ENCODE measurements at places on chromosomes 3 and 15.

GRCh38 chr15:71005895-71006294 is 109.4 kb upstream of the THSD4 start:
- DNase-seq = no peak

GRCh38 chr15:36932070-36932469 is 168.3 kb downstream of the MEIS2 start:
- DNase-seq = no peak

- DNase-seq = no peak
Observed at GRCh38 chr3:43098761-43099160, 7.1 kb downstream of the POMGNT2 start.

DNA sequence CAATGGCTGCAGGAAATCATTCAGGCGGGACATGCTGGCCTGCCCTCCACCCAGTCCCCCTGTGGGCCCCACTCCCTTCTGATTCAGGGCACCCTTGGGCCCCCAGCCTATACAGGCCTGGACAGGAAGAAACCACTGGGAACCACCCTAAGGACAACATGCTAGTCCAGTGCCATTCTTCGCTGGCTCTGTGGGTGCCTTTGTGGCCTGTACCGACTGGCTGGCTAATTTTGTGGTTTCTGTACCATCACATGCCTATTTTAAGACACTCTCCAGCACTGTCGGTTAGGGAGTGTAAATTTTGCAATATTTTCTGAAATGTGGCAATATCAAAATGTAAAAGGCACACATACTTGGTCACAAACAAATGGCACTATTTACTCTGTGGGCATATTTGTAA is 61.4 kb upstream of the POLG start:
- DNase-seq = no peak

DNA sequence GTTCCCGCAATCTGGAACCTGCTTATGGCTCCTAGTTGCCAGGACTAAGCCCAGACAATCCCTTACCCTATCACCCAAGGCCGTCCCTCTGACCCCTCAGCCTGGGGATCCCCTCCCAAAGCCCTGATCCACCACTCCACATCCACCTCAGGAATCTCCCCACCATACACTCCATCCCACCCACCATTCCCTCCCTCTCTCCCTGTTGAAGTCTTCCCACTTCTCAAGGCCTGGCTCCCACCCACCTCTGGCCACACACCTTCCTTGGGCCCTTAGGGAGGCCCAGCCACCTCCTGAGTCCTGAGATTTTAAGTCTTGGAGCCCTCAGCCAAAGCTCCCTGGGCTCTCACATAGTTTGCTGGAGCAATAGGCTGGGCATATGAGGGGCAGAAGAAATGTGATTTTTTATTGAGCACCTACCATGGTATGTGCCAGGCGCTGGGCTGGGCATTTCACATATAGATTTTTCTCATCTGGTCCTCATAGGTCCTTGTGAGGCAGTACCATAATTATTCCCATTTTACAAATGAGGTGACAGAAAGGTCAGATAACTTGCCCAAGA is 48.1 kb downstream of the HCN4 start:
- no peak for DNase-seq

DNA sequence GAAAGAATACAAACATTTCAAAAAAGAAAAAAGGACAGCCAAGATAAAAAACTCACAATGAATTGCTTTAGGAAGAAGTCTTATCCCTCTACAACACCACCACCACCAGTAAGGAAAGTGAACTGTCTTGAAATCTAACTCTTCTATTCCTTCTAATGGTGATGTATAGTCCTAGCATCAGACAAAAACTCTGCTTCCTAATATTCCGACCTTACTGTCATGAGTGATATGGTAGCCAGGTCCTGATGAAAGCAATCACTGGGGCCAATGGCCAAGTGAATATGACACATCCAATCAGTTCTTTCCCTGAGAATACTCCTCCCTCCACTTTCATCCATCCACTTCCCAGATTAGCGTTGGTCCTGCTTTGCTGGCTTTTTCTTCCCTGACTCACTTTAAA is 14.8 kb downstream of the GK5 start:
- peak; percentile 13 for DNase-seq

DNA sequence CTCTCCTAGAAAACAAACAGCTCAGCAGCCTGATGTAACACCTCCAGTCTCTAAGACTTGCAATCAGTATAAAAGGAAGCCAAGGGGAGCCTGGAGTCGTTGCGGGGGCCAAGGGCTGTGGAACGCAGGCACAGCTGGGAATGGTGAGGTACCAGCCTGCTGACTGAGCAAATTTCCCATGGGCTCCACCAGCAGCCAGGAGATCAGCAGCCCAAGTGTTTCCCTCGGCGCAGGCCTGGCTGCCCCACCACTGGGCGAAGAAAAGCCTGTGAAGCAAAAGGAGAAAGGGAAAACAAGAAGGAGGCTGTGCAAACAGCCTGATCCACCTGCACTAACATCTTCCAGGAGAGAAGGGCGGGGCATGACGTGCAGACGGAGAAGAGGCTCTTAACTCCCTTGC is 155.3 kb downstream of the SHQ1 start:
- no peak for DNase-seq

GRCh38 chr3:169497567-169498257 is 165.8 kb downstream of the MECOM start:
- DNase-seq = no peak

GRCh38 chr3:111668326-111668725 is 73.2 kb upstream of the ZBED2 start:
- no peak for DNase-seq

DNA sequence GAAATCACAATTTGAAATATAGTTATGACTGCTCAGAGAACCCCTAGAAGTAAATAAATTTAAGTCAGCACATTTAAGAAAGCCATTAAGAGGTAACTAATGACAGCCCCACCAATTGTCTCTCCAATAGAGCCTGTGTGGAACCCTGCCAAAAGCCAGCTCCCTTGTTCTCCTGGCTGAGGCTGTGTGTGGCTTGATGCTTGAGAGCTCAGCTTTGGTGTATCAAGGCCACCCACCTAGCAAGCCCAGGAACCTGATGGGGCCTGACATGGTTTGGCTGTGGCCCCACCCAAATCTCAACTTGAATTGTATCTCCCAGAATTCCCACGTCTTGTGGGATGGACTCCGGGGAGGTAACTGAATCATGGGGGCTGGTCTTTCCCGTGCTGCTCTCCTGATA is 106.9 kb downstream of the LRRN1 start:
- DNase-seq = no peak

DNA sequence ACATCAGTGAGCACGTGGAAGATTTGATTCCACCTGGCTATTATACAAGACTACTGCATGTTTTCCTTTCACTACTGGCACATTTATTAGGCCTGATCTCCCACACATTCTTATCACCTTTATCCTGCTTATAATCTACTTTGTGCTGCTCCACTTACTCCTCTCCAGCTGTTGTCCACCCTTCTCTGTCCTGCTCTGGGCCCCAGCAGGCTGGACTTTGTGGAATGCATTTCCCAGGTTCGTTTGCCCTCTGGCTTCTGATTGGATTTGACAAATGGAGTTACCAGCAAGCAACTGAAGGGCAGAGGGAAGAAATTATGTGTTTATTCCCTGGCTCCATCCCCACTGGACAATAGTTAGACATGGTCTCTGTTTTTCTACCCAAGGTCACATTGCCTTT is 75.5 kb downstream of the DCLK3 start:
- DNase-seq = no peak

DNA sequence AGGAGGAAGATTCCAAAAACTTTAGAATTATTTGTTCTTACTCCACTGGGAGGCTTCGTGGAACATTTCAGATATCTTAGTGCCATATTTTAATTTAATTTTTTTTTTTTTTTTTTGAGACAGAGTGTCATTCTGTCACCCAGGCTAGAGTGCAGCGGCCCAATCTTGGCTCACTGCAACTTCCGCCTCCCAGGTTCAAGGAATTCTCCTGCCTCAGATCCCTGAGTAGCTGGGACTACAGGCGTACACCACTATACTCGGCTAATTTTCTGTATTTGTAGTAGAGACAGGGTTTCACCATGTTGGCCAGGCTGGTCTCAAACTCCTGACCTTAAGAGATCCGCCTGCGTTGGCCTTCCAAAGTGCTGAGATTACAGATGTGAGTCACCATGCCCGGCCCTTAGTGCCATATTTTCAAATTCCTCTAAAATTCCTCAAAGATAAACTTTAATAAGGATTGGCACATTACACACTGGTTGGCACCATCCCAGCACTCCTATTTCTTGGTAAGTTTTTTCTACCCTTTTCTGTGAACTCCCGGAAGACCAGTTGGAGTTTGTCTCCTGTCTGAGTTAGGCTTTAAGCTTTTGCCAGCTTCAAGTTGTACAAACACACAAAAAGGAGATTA is 693.7 kb downstream of the MCTP2 start:
- no peak for DNase-seq

GRCh38 chr3:67296039-67296892 is 298.2 kb downstream of the KBTBD8 start:
- peak; percentile 30 for DNase-seq

Measured in RKO (cell line).